ENCODE measurements at places on chromosomes 4 and X.

DNA sequence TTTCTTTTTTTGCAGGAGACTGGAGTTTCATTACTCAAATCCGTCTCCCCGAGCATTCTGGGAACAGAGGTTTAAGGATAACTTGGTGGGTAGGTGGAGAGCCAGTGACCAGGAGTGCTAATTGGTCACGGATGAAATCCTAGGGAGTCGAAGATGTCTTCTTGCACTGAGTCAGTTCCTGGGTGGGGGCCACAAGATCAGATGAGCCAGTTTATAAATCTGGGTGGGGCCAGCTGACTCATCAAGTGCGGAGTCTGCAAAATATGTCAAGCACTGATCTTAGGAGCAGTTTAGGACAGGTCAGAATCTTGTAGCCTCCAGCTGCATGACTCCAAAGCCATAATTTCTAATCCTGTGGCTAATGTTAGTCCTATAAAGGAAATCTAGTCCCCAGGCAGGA lies 741.3 kb downstream of the PCDH7 start:
- no peaks in the 10 kb centered on the region for H3K4me1 ChIP-seq
- no peaks in the 10 kb centered on the region for H3K27me3 ChIP-seq
- H3K4me3 ChIP-seq = no peak overlapping the region
- DNase-seq = no peak

DNA sequence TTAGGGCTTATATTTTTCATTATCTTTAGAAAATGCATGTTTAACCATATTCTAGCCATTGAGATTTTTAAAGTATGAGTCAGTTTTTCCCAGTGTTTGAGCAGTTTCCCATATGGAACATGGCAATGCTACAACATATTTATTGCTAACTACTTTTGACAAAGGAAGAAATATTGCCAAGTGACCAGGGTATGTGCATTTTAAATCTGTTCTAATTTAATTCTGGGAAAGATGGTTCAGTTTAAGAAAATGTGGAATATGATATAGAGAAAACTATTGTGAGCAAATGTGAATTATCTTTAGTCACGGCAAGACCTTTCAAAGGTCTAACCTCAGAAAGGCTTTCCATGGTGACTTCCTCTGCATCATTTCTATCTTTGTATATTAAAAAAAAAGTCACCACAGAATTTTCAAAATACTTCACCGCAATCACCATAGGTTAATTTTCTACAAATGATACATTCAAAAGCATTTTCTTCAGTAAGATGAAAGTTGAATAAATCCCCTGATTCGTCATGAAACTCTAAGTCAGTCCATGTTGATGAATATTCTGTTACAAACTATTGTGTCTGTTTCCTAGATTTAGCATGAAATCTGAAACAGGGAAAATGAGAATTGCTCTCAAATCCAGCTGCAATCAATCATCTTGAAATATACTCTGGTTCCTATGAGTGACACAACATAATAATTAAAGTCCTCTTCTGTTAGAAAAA lies 2349.0 kb upstream of the TENM3 start:
- no peak for DNase-seq
- no peaks in the 10 kb centered on the region for H3K4me1 ChIP-seq
- no peak overlapping the region for H3K4me3 ChIP-seq
- H3K36me3 ChIP-seq = no peaks in the 10 kb centered on the region
- no peak overlapping the region for H3K27ac ChIP-seq
- no peaks in the 10 kb centered on the region for H3K27me3 ChIP-seq

DNA sequence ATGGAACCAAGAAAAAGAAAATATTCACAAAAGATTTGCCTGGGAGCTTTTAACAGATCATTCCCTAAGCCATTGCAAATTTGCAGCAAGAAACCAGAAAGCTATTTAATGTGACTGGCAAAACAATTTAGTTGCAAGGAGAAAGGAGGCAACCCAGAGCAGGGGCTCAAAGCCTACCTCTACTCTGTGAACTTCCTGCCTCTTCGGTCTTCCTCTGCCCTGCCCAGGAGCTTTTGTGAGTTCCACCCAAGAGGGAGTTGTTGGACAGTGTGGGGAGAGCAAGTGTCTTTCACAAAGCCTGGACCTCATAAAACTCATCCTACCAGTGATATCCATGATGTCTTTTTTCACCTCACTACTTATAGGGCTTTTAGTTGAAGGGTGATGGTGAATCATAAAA lies 107.4 kb downstream of the AFF1 start:
- no peak overlapping the region for H3K4me3 ChIP-seq
- H3K4me1 ChIP-seq = peaks cover 3% of the 10 kb centered on the region
- no peak for DNase-seq
- H3K27me3 ChIP-seq = no peaks in the 10 kb centered on the region
- H3K36me3 ChIP-seq = no peaks in the 10 kb centered on the region

DNA sequence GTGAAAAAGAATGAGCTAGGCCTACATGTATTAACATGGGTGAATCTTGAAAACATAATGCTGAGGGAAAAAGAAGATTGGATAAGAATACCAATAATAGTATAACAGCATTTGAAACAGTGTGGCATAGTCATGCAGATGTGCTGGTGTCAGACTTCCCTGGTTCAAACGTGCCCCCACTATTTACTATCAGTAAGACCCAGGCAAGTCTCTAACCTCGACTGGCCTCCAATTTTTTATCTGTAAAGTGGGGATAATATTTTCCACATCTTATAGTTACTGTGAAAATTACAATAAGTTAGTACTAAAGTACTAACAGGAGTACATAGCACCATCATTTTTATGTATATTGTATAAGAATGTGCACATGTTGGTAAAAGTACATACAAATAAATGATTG lies 17.0 kb upstream of the SLAIN2 start:
- no peak overlapping the region for H3K27ac ChIP-seq
- no peak overlapping the region for H3K4me3 ChIP-seq
- no peak for DNase-seq
- no peaks in the 10 kb centered on the region for H3K27me3 ChIP-seq
- no peaks in the 10 kb centered on the region for H3K36me3 ChIP-seq

DNA sequence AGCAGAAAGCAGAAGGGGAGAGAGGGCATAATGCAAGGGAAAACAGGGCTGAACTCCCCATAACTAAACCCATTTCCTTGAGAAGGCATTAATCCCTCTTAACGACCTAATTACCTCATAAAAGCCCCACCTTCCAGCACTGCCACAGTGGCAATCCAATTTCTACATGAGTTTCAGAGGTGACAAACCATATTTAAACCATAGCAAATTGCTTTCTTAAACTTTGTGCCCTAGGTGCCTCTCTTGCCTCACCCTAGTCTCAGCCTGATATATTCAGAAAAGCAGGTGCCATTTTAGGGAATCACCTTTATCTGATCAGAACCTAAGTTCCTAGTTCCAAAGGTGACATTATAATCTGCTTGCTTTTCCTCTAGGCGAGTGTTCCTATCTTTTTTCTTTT lies 48.9 kb downstream of the SLC34A2 start:
- H3K27ac ChIP-seq = no peak overlapping the region
- no peaks in the 10 kb centered on the region for H3K27me3 ChIP-seq
- H3K36me3 ChIP-seq = no peaks in the 10 kb centered on the region
- H3K4me1 ChIP-seq = no peaks in the 10 kb centered on the region

DNA sequence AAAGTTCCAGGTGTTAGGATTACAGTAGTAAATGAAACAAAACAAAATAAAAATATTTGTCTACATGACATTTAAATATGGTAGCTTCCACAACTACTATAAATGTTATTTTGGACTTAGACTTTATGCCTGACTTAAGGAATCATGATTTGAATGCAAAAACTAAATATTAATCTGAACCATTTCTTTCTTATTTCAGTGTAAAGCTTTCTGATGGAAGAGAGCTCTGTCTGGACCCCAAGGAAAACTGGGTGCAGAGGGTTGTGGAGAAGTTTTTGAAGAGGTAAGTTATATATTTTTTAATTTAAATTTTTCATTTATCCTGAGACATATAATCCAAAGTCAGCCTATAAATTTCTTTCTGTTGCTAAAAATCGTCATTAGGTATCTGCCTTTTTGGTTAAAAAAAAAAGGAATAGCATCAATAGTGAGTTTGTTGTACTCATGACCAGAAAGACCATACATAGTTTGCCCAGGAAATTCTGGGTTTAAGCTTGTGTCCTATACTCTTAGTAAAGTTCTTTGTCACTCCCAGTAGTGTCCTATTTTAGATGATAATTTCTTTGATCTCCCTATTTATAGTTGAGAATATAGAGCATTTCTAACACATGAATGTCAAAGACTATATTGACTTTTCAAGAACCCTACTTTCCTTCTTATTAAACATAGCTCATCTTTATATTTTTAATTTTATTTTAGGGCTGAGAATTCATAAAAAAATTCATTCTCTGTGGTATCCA lies 1.6 kb downstream of the CXCL8 start:
- H3K27me3 ChIP-seq = no peaks in the 10 kb centered on the region
- no peak for DNase-seq
- H3K4me1 ChIP-seq = no peaks in the 10 kb centered on the region
- H3K4me3 ChIP-seq = no peak overlapping the region

DNA sequence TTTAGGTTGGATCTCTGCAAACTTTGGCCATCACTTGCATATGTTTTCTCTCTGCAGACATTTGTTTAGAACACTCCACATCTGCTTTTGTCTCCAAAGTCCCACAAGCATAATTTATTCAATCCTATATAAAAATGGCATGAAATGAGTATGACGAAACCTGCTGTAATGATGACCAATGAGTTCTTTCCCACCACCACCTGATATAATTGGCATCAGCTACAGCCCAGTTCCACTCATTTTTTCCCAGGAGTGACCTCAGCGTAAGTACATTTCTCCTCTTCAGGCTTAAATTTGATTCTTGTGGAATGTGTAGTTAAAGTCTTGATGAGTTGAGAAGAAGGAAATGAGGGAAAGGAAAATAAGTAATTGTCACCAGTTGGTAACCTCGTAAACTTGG lies 205.1 kb downstream of the AWAT2 start:
- no peaks in the 10 kb centered on the region for H3K36me3 ChIP-seq
- H3K4me1 ChIP-seq = no peaks in the 10 kb centered on the region
- H3K4me3 ChIP-seq = no peak overlapping the region
- no peak for DNase-seq

DNA sequence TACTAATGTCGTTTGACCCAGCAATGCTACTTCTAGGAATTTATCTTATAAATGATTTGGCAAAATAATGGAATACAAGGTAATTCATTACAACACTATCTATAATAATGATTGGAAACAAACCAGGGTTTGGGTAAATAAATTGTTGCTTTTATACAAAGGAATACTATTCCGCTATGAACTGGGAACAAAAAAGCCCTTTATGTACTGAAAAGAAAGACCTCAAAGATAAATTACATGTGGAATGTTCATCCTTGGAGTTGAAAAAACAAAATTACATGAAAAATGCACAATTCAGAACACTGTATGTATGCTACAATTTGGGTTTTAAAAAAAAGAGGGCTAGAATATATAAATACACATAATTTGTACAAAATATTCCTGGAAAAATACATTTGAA lies 5.2 kb upstream of the NUP54 start:
- H3K27me3 ChIP-seq = no peaks in the 10 kb centered on the region
- no peak overlapping the region for H3K4me3 ChIP-seq
- H3K4me1 ChIP-seq = peaks cover 6% of the 10 kb centered on the region
- no peak overlapping the region for H3K27ac ChIP-seq
- no peaks in the 10 kb centered on the region for H3K36me3 ChIP-seq

- no peak overlapping the region for H3K27ac ChIP-seq
- H3K4me1 ChIP-seq = no peaks in the 10 kb centered on the region
- H3K4me3 ChIP-seq = no peak overlapping the region
- H3K36me3 ChIP-seq = no peaks in the 10 kb centered on the region
- DNase-seq = no peak
These were observed 151.6 kb downstream of the EMCN start for GRCh38 chr4:100366213-100366612.

GRCh38 chr4:113858924-113859323 lies 97.4 kb upstream of the CAMK2D start:
- H3K36me3 ChIP-seq = no peaks in the 10 kb centered on the region
- H3K4me3 ChIP-seq = no peak overlapping the region
- DNase-seq = no peak
- no peaks in the 10 kb centered on the region for H3K27me3 ChIP-seq
- H3K4me1 ChIP-seq = no peaks in the 10 kb centered on the region

GRCh38 chr4:24719615-24720014 lies 75.8 kb upstream of the SOD3 start:
- H3K4me1 ChIP-seq = no peaks in the 10 kb centered on the region
- no peaks in the 10 kb centered on the region for H3K27me3 ChIP-seq
- no peak overlapping the region for H3K4me3 ChIP-seq
- no peaks in the 10 kb centered on the region for H3K36me3 ChIP-seq
- DNase-seq = no peak

- H3K36me3 ChIP-seq = no peaks in the 10 kb centered on the region
- no peak overlapping the region for H3K4me3 ChIP-seq
- DNase-seq = no peak
- H3K27ac ChIP-seq = no peak overlapping the region
These were observed 56.0 kb downstream of the TASL start for GRCh38 chrX:30521440-30522182.

GRCh38 chr4:186554914-186555827 lies at the start of gene MTNR1A:
Gene MTNR1A (minus strand): TSS chr4:186555567. CDS start chr4:186555365, 202 bp downstream.
- peaks cover 25% of the 10 kb centered on the region for H3K27me3 ChIP-seq
- H3K36me3 ChIP-seq = no peaks in the 10 kb centered on the region
- no peak for DNase-seq
- H3K4me3 ChIP-seq = peak within 1 kb of the TSS; percentile 47

GRCh38 chr4:61427099-61427817 lies 227.1 kb downstream of the ADGRL3 start:
- no peaks in the 10 kb centered on the region for H3K4me1 ChIP-seq
- no peaks in the 10 kb centered on the region for H3K27me3 ChIP-seq
- no peak overlapping the region for H3K4me3 ChIP-seq
- no peaks in the 10 kb centered on the region for H3K36me3 ChIP-seq
- H3K27ac ChIP-seq = no peak overlapping the region

GRCh38 chr4:158492391-158492790 lies 29.3 kb upstream of the RXFP1 start:
- no peak for DNase-seq
- H3K4me3 ChIP-seq = no peak overlapping the region
- H3K27me3 ChIP-seq = no peaks in the 10 kb centered on the region
- no peaks in the 10 kb centered on the region for H3K4me1 ChIP-seq
- no peaks in the 10 kb centered on the region for H3K36me3 ChIP-seq
- H3K27ac ChIP-seq = no peak overlapping the region

DNA sequence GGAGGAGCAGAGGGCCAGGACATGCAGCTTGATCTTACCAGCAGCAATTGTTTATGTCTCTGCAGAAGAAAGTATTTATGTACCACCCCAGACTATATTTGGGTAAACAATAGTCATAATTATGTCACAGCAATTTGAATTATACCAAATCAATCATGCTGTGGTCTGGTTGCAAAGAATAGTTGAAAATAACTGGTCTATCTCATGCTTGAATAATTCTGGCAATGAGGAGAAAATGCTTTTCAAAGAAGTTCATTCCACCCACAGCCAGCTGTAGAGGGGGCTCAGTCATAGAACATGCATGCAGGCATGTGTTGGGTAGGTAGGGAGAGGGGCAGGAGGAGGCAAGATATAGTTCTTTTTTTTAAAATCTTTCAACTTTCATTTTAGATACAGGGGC lies 399.2 kb downstream of the IL15 start:
- no peaks in the 10 kb centered on the region for H3K27me3 ChIP-seq
- no peak overlapping the region for H3K27ac ChIP-seq
- H3K4me1 ChIP-seq = no peaks in the 10 kb centered on the region
- no peak for DNase-seq
